ENCODE measurements at places on chromosomes 3 and 15.

GRCh38 chr3:97979610-97980009 lies 7.4 kb upstream of the RIOX2 start:
- DNase-seq: no peak

- peak; percentile 90 for DNase-seq
These were observed 17.4 kb upstream of the EHD4 start for GRCh38 chr15:41989573-41990242.

DNA sequence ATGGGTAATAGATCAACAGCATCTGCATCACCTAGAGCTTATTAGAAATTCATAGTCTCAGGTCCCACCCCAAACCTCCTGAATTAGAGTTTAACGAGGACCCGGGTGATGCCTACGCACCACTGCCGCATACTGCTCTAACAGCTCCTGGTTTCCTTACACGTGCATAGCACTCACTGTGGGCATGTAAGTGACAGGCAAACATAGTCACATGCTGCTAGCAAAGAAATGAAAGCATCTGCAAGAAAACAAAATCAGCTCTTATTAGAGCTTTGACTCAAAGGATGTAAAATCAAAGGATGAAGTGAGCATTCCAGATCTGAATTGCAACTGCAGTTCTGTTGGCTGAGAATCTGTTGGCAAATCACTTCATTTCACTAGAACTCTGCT lies 19.1 kb upstream of the RIOX2 start:
- DNase-seq: no peak

DNA sequence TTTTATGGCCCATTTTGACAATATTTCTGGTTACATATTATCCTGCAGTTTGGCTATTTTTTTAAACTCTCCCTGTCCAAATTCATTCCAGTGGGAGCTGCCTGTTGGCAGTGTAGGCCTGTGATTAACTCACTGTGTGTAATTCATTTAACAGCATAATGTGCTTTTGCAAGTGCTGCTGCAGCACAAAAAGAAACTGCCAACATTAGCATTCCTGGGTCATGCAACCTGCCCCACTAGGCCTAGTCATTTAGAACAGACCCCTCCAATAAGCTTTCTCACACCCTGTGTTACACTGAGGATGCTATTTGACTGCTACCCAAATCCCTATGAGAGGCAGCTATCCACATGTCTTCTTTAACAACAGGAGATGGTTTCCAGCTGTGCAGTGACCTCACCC lies 251.2 kb upstream of the UBE2E2 start:
- DNase-seq: no peak

DNA sequence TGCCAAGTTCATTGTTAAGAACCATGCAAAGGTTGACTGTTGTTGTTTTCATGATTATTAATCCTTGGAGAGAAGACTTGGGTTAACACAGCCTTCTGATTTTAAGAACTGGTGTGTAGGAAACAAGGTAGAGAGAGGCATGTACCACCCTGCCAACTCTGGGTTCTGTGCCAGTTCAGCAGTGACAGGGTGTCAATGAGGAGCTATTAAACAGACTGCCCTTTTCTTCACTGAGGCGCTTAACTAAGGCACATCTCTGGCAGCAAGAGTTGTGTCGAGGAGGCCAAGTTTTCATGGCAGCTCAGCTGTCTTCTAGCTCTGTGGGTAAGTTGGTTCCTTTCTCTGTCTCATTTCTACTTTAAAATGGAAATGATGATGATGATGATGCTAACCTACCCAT lies 117.6 kb downstream of the FEZF2 start:
- DNase-seq: no peak

DNA sequence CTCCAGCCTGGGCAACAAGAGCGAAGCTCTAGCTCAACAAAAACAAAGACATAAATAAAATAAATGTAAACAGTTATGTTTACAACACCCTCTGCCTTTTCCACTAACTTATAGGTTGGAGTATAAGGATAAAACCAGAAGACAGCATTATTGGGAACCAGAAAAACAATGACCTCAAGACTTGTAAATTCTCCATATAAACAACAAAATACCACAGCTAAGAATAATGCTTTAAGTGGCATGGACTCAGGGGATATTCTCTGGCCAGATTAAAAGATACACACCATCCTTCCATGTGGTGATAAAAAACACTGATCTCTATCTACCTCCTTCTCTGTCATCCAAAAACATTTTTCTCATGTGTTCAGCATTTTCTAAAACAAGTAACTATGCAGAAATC lies 500.6 kb downstream of the MAGI1 start:
- no peak for DNase-seq

GRCh38 chr3:23761440-23761896 lies 44.3 kb upstream of the UBE2E1 start:
- DNase-seq: no peak

GRCh38 chr3:192887701-192888100 lies 30.0 kb downstream of the MB21D2 start:
- no peak for DNase-seq

GRCh38 chr3:119700269-119700919 lies 2.4 kb upstream of the CFAP91 start:
- DNase-seq: no peak

GRCh38 chr3:126478581-126479310 lies 3.1 kb upstream of the ZXDC start:
- no peak for DNase-seq

- DNase-seq: no peak
These were observed 220.5 kb downstream of the FAM43A start for GRCh38 chr3:194906229-194906629.
